ENCODE measurements at places on chromosomes 13 and 19.

- DNase-seq = peak; percentile 5
Observed at GRCh38 chr13:64397701-64398100, 2832.4 kb downstream of the PCDH9 start.

- DNase-seq = no peak
Observed at GRCh38 chr13:99404005-99404755, 97.0 kb upstream of the GPR183 start.

DNA sequence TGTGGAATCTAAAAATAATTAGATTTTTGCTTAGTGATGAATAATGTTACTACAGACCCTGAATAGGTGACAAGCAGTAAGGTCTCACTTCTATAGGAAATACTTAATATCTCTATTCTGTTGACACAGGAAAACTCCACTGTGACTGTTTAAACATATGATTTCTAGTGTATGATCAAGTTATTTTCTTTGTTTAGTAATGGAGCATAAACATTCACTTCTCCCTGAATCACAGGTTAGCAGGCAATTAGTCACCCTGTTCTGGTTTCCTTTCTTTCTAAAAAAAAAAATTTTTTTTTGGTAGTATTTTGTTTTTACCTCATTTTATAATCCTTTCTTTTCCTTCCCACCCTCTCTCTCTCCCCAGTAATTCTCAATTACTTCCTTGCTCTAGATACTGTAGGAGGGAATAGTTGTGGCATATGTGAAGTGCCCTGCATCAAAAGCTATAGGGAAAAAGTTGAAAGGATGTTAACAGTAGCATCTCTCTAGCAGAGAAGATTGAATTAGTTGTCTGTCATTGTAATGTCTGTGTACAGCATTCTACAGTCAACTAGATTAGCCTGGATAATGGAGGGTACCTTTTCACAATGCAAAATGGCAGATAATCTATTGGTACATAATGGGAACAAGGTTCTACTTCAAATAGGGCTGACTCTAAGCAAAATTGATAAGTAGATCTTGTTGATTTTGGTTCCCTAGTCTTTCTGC is 3.5 kb downstream of the HS6ST3 start:
- no peak for DNase-seq

GRCh38 chr13:113393226-113393562 is 29.3 kb upstream of the GRTP1 start:
- DNase-seq = no peak

- DNase-seq = no peak
Observed at GRCh38 chr13:74346960-74347359, 212.8 kb upstream of the KLF12 start.

All from fibroblast of pulmonary artery (primary cell).